Activated T-cell treated with anti-CD3 and anti-CD28 coated beads, Interleukin-2, amount 50 U/mL, for 4 hours (primary cell): ENCODE measurements at places on chromosomes 16 and 17. TPM values are rescaled to one million over a fixed set of nuclear protein-coding genes. Genes with fewer than 3 reads are reported as not detected.

The DOC2B gene
- total RNA-seq = 0.13 TPM

The PRSS33 gene
- total RNA-seq = 0.32 TPM

The DPEP3 gene
- total RNA-seq = not detected

The FOXL1 gene
- total RNA-seq = not detected

The NATD1 gene
- 0.98 TPM for total RNA-seq

The WNT3 gene
- total RNA-seq = 0.08 TPM

The MRPS23 gene
- 118 TPM for total RNA-seq

The APOBR gene
- total RNA-seq = 3.0 TPM

The SNX20 gene
- total RNA-seq = 16.3 TPM

The KRT34 gene
- not detected for total RNA-seq

The KRT39 gene
- not detected for total RNA-seq

The GNAO1 gene
- 2.1 TPM for total RNA-seq

The FOXF1 gene
- total RNA-seq = 0.08 TPM

The WSCD1 gene
- total RNA-seq = 0.08 TPM

- DNase-seq = no peak
Observed at GRCh38 chr17:43983515-43984411, 20.7 kb upstream of the NAGS start.

- DNase-seq = no peak
Observed at GRCh38 chr16:86879268-86879667, 300.9 kb downstream of the FOXL1 start.

DNA sequence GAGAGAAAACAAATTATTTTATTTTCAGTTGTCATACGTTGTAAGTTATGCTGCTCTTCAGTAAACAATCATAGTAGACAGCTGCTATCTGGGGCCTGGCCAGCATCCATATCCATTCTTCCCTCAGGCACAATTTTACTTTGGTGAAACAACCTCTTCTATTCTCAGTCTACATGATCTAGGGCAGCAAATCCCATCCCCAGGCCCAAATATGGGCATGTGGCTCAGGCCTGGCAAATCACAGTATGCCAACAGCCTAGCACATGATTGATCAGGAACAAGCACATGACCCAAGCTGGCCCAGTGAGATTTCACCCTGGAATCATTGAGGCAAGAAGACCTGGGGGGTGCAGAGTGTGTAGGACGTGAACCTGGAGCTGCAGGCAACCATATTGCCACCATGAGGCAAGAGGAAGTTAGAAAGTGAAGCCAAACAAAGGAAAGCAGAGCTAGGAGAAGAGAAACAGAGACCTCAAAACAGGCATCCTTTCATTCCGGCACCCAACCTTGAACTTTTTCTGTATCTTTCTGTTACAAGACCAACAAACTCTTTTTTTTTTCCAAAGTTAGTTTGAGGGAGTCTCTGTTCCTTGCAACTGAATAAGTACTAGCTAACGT lies 10.3 kb upstream of the ABCC12 start:
- DNase-seq = no peak

DNA sequence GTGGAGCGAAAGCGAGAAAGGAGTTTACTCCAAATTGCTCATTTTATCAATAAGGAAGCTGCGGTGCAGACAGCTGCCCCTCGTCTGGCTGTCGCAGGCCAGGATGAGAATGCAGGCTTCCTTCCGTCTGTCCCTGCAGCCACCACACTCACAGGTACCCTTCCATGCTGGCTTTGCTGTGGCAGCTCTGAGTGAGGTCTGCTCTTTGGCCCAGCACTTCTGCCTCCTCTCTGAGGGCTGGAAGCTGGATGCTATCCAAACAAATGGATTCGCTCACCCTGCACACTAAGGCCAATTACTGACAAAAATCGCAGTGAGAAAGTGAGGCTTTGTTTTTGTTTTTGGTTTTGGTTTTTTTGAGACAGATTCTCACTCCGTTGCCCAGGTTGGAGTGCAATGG lies 7.0 kb downstream of the ARMC7 start:
- DNase-seq = no peak

GRCh38 chr16:56781528-56781961 lies 51.6 kb downstream of the NUP93 start:
- no peak for DNase-seq

DNA sequence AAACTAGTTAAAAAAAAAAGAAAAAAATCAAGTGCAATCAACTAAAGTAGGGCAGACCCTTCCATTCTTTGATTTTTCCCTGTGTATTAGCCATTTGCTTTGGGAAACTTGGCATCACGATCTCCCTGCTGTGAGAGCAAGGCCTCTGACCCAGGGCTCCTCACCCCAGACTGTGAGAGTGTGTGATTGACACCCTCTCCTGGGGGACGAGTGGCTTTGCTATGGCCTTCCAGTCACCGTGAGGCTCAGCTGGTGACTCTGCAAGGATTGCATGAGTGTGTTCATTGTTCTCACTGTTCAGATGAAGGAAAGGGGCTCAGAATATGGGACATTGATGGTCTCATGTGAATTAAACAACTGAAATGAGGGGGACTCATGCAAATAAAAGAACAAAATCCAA lies 69.0 kb upstream of the BCAR1 start:
- no peak for DNase-seq

DNA sequence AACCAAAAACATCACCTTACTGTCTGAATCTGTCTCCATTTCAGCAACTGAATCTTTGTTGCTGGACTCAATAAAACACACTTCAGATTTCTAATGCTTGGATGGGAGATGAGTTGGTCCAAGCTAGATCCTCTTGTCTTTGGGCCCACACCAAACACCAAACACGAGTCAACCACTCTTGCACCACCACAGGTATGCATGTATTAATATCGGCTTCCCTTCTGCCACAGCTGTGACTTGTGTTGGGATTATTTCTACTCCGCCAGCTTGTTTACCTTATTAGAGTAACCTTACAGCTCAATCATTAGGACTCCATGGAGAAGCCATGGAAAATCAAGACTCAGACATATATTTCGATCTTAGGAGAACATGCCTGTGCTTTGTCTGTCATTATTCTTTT lies 49.9 kb downstream of the XYLT1 start:
- DNase-seq = no peak

DNA sequence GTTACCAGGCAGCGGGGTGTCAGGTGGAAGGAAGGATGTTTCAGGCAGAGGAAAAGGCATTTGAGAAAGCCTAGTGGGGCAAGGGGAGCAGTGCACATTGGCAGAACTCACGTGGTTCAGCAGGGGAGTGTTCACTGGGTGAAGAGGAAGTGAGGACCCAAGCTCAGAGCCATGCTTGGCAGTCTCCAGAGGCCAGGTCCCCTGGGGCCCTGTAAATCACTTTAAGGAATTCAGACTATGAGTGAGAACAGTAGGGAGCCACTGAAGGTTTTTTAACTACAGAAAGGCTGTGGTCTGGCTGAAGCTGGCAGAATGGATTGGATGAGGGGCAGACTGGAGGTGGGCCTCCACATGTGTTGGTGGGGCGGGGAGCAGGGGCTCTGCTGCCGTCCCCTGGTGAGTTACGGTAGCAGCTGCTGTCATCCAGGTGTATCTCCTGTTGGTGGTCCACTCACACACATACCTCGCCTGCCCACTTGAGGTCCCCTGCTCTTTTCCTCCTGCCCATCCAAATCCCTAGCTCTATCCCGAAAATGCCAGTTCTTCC lies 5.1 kb downstream of the CLEC16A start:
- DNase-seq = no peak

- no peak for DNase-seq
Observed at GRCh38 chr17:1808644-1809043, 21.1 kb downstream of the SMYD4 start.

- no peak for DNase-seq
Observed at GRCh38 chr17:27846042-27846655, 45.8 kb upstream of the NOS2 start.

- no peak for DNase-seq
Observed at GRCh38 chr16:77599793-77600415, 122.4 kb upstream of the NUDT7 start.

DNA sequence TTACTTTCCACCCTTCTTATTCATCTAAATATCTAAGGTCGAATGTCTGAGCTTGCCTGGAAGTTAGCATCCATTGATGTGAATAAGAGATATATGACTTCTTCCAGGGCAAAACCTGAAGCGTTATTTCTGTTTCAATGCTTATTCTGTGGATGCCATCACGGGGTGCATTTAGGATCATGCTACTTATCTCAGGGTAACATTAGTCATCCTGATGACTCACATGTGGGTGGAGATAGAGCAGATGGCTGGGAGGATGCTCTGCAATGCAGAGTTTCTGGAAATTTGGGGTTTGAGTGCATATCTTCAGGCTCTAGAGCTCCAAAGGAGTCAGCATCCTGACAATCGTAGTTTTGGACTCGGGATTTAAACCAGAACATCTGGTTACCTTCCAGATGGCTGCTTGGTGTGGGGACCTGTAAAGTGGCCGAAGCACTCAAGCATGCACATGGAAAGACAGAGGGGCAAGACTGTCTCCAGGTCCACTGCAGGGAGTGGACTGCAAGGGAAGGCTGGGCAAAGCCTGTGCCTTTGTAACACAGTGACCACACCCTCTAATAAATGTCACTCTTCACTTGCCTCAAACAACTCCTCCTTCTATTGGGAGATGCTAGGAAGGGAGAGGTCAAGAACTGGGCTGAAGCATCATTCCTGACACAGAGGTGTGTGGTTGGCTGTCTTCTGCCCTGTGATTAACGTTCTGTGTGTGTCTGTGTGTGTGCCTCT lies 175.2 kb upstream of the SALL1 start:
- DNase-seq = no peak

GRCh38 chr17:8739097-8739496 lies 5.5 kb downstream of the CCDC42 start:
- DNase-seq = no peak

GRCh38 chr17:3986939-3987335 lies 22.7 kb upstream of the ATP2A3 start:
- DNase-seq = no peak

DNA sequence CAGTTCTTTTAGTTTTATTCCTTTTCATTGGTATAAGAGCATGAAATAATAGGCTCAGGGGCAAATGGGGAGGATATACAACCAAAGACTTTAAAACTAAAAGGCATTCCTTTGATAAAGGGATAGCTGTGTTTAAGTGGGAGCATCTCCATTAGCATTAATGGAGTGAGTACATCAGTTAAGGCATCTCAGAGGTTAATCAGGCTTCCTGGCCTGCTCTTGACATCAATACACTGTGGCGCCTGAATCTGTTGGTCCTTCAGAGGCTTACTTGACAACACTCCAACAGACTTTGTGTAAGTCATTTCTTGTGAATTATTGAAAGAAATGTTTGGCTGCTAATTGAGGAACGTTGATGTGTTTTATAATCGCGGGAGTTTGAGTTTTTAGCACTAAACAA lies 230.7 kb downstream of the BCAS3 start:
- no peak for DNase-seq

- DNase-seq = no peak
Observed at GRCh38 chr17:36545077-36545464, 352 bp downstream of the GGNBP2 start.

- DNase-seq = no peak
Observed at GRCh38 chr17:28622186-28622585, 8.2 kb upstream of the RSKR start.

- DNase-seq = no peak
Observed at GRCh38 chr17:46916211-46916610, 6.7 kb upstream of the GOSR2 start.

DNA sequence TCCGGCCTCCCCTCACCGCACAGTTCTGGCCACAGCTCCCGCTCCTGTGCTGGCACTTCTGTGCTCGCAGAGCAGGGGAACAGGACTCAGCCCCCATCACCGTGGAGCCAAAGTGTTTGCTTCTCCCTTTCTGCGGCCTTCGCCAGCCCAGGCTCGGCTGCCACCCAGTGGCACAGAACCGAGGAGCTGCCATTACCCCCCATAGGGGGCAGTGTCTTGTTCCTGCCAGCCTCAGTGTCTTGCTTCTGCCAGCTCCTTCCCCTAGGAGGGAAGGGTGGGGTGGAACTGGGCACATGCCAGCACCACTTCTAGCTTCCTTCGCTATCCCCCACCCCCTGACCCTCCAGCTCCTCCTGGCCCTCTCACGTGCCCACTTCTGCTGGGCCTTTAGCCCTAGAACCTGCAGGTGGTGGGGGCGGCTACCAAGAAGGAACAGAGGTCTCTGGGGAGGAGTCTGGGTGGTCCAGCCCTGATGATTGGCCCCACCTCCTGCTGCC lies 645 bp upstream of the ELMO3 start:
- no peak for DNase-seq

DNA sequence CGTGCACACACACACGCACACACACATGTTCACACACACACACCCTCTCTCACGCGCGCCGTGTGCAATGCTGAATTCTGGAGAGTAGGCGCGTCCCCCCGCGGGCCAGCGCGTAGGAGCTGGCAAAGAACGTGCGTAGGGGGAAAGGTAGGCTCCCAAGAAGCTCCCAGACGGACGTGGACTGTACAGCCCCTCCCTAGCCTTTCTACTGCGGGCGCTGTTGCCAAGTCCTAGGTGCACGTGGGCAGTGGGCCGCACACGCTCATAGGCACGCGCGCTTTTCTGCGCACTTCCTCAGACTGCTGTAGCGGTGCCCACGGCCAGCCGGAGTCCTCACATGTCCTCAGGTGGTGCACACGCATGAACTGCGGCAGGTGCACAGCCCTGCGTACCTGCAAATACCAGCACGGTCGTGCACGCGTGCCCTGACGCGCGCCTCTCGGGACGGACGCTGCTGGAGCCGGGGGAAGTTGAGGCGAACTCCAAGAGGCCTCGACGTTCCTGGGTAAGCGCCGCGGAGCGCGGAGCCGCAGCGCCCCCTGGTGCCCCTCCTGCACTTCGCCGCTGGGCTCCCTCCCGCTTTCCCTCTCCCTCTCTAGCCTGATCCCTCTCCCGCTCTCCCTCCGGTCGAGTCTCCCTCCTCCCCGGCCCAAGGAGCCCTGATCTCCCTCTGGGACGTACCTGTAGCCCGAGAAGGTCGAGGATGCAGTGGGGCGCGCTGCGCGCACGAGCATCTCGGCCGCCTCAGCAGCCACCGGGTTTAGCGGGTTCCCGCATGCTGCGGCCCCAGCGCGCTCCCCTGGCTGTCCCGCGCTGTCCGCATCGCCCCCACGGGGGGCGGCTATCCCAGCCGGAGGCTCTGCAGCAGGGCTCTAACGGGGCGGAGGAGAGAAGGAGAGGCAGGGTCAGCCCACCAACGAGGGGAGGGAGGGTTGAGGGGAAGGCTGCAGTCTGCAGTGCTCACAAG lies 749 bp downstream of the GRIN2A start:
- no peak for DNase-seq

- no peak for DNase-seq
Observed at GRCh38 chr16:783404-784161, 4.6 kb downstream of the RPUSD1 start.

- peak; percentile 20 for DNase-seq
Observed at GRCh38 chr17:39151943-39152818, 744 bp upstream of the PLXDC1 start.

DNA sequence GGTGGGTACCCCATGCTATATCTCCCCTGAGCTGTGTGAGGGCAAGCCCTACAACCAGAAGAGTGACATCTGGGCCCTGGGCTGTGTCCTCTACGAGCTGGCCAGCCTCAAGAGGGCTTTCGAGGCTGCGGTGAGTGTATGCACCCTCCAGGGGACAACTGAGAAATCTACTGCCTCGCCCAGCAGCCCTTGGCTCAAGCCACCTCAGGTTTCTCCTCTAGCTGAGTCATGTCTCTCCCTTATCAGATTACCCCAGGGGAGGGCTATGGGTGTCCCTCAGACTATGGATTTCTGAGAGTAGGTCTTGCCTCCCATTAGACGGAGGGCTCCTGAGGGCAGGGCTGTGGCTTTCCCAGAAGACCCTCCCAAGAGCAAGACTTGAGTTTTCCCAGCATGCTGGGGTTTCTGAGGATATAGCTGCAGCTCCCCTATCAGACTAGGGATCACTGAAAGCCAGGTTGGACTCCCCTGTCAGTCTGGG lies 6.7 kb downstream of the NEK8 start:
- DNase-seq = no peak
